ENCODE measurements at places on chromosomes 4 and X. TPM values are rescaled to one million over a fixed set of nuclear protein-coding genes. Genes with fewer than 3 reads are reported as not detected.
A peak's percentile ranks its signal among the peaks of the same experiment; 100 is the strongest.

Gene OTUD6A
- not detected for total RNA-seq

Gene TBCK
- 73.1 TPM for total RNA-seq

Gene ASB12
- total RNA-seq, result 0.30 TPM

Gene GAGE12J
- total RNA-seq, result not detected

Gene WFS1
- total RNA-seq, result 13.7 TPM

GRCh38 chr4:74230902-74231499 lies 73.1 kb downstream of the MTHFD2L start:
- H3K4me3 ChIP-seq, result no peak overlapping the region
- no peak overlapping the region for H3K27ac ChIP-seq
- DNase-seq, result no peak

GRCh38 chr4:13656569-13657405 lies 29.3 kb upstream of the BOD1L1 start:
- H3K36me3 ChIP-seq, result no peaks in the 10 kb centered on the region
- H3K4me1 ChIP-seq, result peaks cover 13% of the 10 kb centered on the region
- peak overlapping the region; percentile 31 for H3K4me3 ChIP-seq
- DNase-seq, result peak; percentile 60
- no peaks in the 10 kb centered on the region for H3K27me3 ChIP-seq

GRCh38 chr4:110510955-110511544 lies 35.1 kb downstream of the ENPEP start:
- H3K27me3 ChIP-seq, result no peaks in the 10 kb centered on the region
- H3K36me3 ChIP-seq, result no peaks in the 10 kb centered on the region
- no peak overlapping the region for H3K27ac ChIP-seq
- H3K4me3 ChIP-seq, result no peak overlapping the region
- peak; percentile 93 for DNase-seq
- no peaks in the 10 kb centered on the region for H3K4me1 ChIP-seq

DNA sequence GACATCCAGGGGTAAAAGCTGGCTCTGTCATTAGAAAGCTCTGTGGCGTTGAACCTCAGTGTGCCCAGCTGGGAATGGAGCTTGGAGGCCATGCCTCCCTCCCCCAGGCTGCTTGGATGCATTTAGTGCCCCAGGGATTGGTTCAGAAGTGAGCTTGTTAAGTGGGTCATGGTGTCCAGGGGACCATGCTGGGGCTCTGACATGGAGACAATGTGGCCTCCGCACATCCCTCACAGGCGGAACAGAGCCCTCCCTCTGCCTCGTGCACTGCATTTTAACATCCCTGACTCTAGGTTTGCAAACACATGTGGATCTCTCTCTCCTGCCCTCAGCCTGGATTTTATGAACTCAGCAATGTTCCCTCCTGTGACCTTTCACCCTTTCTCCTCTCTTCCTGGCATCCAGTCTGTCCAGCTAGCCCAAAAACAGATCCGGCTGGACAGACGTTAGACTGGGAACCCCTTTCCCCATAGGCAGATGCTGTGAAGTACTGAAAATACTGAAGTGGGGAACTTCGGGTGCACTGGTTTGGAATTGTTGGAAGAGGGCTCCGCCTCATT lies 81.5 kb downstream of the SORCS2 start:
- H3K4me3 ChIP-seq, result no peak overlapping the region
- H3K27me3 ChIP-seq, result peaks cover 12% of the 10 kb centered on the region

DNA sequence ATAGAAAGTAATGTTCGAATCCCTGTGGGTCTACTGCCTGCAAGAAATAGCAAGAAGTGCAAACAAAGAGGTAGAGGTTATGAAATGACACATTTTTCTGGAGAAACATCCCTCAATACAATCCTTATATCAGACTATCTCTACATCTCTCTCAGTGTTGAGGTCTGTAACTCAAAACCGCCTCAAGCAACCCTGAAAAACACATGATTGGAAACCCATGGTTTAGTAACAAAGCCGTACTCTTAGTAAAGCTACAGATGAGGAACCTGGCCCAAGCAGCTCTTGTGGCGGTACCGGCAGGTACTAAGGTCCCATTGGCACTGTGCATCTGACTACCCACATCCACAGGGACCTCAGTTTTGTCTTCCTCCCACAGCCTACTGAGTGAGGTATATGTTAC lies 53.9 kb downstream of the IRF2 start:
- no peaks in the 10 kb centered on the region for H3K27me3 ChIP-seq
- peaks cover 6% of the 10 kb centered on the region for H3K4me1 ChIP-seq
- DNase-seq, result no peak
- no peak overlapping the region for H3K27ac ChIP-seq
- H3K4me3 ChIP-seq, result no peak overlapping the region
- peaks cover 13% of the 10 kb centered on the region for H3K36me3 ChIP-seq

- DNase-seq, result no peak
- no peaks in the 10 kb centered on the region for H3K27me3 ChIP-seq
- H3K36me3 ChIP-seq, result no peaks in the 10 kb centered on the region
Measured at GRCh38 chrX:10944136-10944885, 166.8 kb upstream of the HCCS start.

GRCh38 chr4:622996-623913 lies 2.1 kb upstream of the PDE6B start:
- H3K36me3 ChIP-seq, result no peaks in the 10 kb centered on the region
- no peak for DNase-seq
- no peaks in the 10 kb centered on the region for H3K4me1 ChIP-seq
- H3K27me3 ChIP-seq, result no peaks in the 10 kb centered on the region
- H3K27ac ChIP-seq, result no peak overlapping the region

- no peak for DNase-seq
- H3K4me1 ChIP-seq, result no peaks in the 10 kb centered on the region
- no peak overlapping the region for H3K27ac ChIP-seq
- H3K27me3 ChIP-seq, result peaks cover 3% of the 10 kb centered on the region
Measured at GRCh38 chrX:22520128-22520828, 247.6 kb downstream of the CBLL2 start.

DNA sequence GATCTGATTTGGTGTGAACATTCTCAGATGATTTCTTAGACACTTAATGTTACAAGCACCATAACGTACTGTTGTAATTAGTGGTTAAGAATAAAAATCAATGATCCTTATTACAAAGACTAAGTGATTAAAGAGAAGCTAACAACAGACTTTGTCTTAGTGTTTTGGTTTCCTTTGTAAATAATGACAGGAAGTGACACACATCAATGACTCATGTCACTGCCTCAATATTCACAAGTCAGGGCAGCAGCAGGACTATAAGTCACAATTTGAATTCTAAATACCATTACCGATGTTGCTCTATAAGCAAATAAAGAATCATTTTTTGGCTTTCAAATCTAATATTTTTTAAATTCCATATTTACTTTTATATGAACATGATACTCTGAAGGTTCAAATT lies 115.8 kb upstream of the FAT4 start:
- H3K27ac ChIP-seq, result no peak overlapping the region
- DNase-seq, result no peak

- peaks cover 9% of the 10 kb centered on the region for H3K4me1 ChIP-seq
- DNase-seq, result no peak
- no peaks in the 10 kb centered on the region for H3K36me3 ChIP-seq
- peaks cover 22% of the 10 kb centered on the region for H3K27me3 ChIP-seq
- H3K27ac ChIP-seq, result no peak overlapping the region
Measured at GRCh38 chr4:154623436-154623835, 11.0 kb upstream of the FGG start.

DNA sequence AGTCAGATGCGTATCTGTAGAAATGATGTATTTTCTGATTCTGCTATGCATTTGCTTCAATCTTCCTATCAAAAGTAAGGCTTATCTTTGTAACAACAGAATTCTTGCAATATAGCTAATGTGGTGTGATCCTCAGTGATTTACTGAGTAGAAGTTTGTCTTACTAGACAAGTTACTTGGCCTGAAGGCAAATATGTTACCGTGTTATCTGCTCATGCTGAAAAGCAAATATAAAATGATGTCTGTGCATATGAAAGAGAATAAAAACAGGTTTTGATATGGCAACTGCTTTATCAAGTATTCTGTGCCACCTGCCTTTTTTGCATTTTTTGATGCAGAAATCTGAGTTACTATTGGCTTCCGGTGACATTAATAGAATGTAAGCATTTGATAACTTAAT lies 92.6 kb downstream of the TIGD2 start:
- no peak for DNase-seq
- no peak overlapping the region for H3K27ac ChIP-seq
- H3K36me3 ChIP-seq, result no peaks in the 10 kb centered on the region
- H3K4me1 ChIP-seq, result no peaks in the 10 kb centered on the region
- H3K27me3 ChIP-seq, result no peaks in the 10 kb centered on the region

- no peak overlapping the region for H3K4me3 ChIP-seq
- peak; percentile 38 for DNase-seq
- H3K27me3 ChIP-seq, result peaks cover 19% of the 10 kb centered on the region
Measured at GRCh38 chrX:8846266-8846665, 45.1 kb upstream of the FAM9A start.

GRCh38 chrX:49176421-49177326 lies 5.0 kb downstream of the PLP2 start:
- no peak overlapping the region for H3K4me3 ChIP-seq
- no peak for DNase-seq
- H3K4me1 ChIP-seq, result peaks cover 8% of the 10 kb centered on the region
- no peak overlapping the region for H3K27ac ChIP-seq

- H3K4me3 ChIP-seq, result no peak overlapping the region
- no peak overlapping the region for H3K27ac ChIP-seq
- no peaks in the 10 kb centered on the region for H3K4me1 ChIP-seq
- DNase-seq, result no peak
- no peaks in the 10 kb centered on the region for H3K36me3 ChIP-seq
Measured at GRCh38 chr4:127138586-127138985, 494.2 kb upstream of the INTU start.

GRCh38 chrX:112941209-112941837 lies 100.7 kb upstream of the AMOT start:
- H3K27ac ChIP-seq, result no peak overlapping the region
- no peak overlapping the region for H3K4me3 ChIP-seq
- H3K36me3 ChIP-seq, result no peaks in the 10 kb centered on the region
- H3K4me1 ChIP-seq, result no peaks in the 10 kb centered on the region
